ENCODE measurements at places on chromosomes 7 and 10. TPM values are rescaled to one million over a fixed set of nuclear protein-coding genes. Genes with fewer than 3 reads are reported as not detected.

The SCART1 gene
- polyA plus RNA-seq, result 0.08 TPM

The ARMC10 gene
- polyA plus RNA-seq, result 53.1 TPM

The OPALIN gene
- polyA plus RNA-seq, result not detected

The TMEM196 gene
- polyA plus RNA-seq, result not detected

The C7orf33 gene
- polyA plus RNA-seq, result not detected

The LIPF gene
- polyA plus RNA-seq, result not detected

The TMEM229A gene
- polyA plus RNA-seq, result not detected

The DGKB gene
- not detected for polyA plus RNA-seq

The UTF1 gene
- polyA plus RNA-seq, result 0.43 TPM

The SEPHS1 gene
- polyA plus RNA-seq, result 16.1 TPM

The ANXA8L1 gene
- not detected for polyA plus RNA-seq

The SOSTDC1 gene
- not detected for polyA plus RNA-seq

The ECHDC3 gene
- 2.8 TPM for polyA plus RNA-seq

The SPDYE1 gene
- 0.17 TPM for polyA plus RNA-seq

The GPNMB gene
- polyA plus RNA-seq, result not detected

The MMP21 gene
- not detected for polyA plus RNA-seq

Data from naive B cell (primary cell).